Vagina (tissue), 2 donors: ENCODE measurements at places on chromosomes 7 and 10.

DNA sequence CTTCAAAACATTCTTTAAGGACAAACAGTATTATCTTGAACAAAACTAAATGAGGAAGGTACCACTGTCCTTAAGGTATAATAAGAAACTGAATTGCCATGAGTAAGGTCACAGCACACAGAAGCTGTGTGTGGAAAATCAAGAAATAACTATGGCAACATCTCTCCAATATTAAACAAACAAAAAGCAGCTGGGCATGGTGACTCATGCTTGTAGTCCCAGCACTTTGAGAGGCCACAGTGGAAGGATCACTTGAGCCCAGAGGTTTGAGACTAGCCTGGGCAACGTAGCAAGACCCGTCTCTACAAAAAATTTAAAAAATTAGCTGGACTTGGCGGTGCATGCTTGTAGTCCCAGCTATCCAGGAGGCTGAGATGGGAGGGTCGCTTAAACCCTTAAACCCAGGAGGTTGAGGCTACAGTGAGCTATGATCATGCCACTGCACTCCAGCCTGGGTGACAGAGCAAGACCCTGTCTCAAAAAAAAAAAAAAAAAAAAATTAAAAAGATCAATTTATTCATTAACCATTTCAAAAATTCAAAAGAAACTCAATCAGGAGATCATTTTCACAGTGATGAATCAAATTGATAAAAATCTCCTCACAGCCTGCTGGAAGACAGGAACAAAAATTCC lies 195.4 kb downstream of the SKIDA1 start:
- no peak for DNase-seq

GRCh38 chr7:19239951-19240350 lies 94.7 kb upstream of the FERD3L start:
- DNase-seq: no peak

GRCh38 chr10:123309731-123310130 lies 155.5 kb downstream of the BUB3 start:
- peak; percentile 84 for DNase-seq

- no peak for DNase-seq
Observed at GRCh38 chr7:157442993-157443831, 106.4 kb downstream of the DNAJB6 start.

DNA sequence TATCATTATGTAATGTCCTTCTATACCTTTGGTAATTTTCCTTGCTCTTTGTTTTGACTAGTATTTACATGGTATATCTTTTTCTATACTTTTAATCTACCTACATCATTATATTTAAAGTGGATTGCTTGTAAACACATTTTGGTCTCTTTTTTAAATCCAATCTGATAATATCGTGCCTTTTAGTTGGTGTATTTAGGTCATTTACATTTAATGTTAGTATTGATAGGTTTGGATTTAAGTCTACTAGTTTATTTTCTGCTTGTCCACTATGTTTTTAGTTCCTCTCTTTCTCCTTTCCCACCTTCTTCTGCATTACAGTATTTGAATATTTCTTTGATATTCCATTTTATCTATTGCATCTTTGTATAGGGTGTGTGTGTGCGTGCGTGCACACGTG lies 95.4 kb downstream of the HIBADH start:
- DNase-seq: no peak

- DNase-seq: peak; percentile 80
Observed at GRCh38 chr7:22563621-22564241, 63.7 kb upstream of the STEAP1B start.

- no peak for DNase-seq
Observed at GRCh38 chr7:44194069-44194468, 4.8 kb upstream of the GCK start.

GRCh38 chr7:1283941-1284742 lies 51.5 kb downstream of the UNCX start:
- DNase-seq: no peak

- DNase-seq: no peak
Observed at GRCh38 chr7:128732521-128733277, 6.5 kb upstream of the CALU start.

- DNase-seq: no peak
Observed at GRCh38 chr7:99102809-99103690, 40.9 kb downstream of the SMURF1 start.
